ENCODE measurements at places on chromosomes 16 and 17.

DNA sequence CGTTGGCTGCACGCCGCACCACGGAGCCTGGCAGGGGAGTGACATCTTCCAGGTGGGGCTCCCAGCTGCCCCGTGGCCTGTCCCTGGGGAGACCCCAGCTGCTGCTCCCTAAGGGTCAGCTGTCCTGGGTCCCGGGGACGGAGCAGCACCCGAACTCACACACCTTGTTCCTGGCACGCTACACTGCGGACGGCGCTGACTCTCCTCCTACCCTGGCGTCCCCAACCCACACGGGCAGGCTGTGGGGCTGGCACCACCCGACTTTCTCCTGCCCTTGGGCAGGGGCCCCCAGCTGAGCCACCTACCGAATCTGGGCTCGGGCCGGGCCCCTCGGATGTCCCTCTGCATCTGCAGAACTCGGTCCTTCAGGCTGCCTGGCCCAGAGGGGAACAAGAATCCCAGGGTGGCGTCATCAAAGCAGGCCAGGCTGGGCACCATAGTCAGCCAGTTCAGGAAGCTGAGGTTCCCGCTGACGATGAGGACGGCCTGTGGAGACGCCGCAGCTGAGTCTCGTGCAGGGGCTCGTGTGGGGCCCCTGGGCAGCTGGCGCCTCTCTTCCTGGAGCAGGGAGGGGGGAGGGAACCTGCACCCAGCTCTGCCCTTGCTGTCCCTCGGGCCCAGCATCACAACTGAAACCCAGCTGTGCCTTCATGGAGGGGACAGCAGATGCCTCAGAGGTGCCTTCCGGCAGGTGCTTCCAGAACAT lies 70.5 kb upstream of the GNG13 start:
- DNase-seq: no peak

GRCh38 chr17:75555679-75556153 lies 30.2 kb downstream of the LLGL2 start:
- no peak for DNase-seq

- peak; percentile 46 for DNase-seq
These were observed 47.7 kb downstream of the ZFHX3 start for GRCh38 chr16:73000020-73000906.

DNA sequence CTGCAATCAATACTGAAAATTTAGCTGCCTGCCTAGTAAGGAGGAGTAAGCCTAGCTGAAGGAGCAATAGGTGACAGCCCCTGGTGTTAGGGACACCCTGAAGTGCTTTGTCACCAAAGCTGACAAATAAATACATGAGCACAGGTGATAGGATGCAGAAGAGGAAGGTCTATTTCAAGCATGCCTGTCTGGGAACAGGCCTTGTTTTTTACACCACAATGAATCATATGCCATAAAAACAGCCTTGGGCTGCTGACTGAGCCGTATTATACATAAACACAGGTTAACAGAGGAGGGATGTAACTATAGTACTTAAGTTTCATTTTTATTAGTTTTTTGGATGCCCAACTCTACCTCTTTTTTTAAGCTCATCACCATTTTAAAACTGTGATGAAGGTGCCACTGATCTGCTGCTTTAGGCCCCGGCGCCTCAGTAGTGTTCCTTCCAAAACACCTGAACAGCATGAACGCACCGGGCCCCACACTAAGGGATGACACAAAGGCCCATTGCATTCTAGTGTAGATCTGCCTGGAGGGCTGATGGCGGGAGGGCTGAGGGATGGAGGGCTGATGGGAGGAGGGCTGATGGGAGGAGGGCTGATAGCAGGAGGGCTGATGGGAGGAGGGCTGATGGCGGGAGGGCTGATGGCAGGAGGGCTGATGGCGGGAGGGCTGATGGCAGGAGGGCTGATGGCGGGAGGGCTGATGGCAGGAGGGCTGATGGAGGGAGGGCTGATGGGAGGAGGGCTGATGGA lies 150.3 kb downstream of the AATF start:
- no peak for DNase-seq

DNA sequence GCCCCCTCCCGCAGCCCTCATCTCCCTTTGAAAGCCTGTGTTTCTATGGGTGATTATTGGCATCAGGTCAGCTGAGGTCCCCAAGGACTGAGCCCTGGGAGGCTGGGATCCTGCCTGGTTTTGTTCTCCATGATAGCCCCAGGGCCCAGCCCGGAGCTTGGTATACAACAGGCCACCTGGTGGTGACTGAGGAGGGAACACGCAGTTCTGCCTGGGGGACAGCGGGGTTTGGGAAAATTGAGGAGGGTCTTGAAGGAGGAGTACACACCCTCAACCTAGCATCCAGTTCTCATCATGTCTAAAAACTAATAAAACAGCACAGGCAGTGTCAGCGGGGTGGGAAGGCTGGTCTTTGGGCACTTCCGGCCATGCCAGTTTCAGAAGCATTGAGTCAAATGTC lies 335.1 kb downstream of the CPPED1 start:
- no peak for DNase-seq

- DNase-seq: no peak
These were observed 34.6 kb downstream of the DCUN1D3 start for GRCh38 chr16:20865420-20866131.

- DNase-seq: no peak
These were observed 114.2 kb upstream of the TMEM97 start for GRCh38 chr17:28204751-28205150.

DNA sequence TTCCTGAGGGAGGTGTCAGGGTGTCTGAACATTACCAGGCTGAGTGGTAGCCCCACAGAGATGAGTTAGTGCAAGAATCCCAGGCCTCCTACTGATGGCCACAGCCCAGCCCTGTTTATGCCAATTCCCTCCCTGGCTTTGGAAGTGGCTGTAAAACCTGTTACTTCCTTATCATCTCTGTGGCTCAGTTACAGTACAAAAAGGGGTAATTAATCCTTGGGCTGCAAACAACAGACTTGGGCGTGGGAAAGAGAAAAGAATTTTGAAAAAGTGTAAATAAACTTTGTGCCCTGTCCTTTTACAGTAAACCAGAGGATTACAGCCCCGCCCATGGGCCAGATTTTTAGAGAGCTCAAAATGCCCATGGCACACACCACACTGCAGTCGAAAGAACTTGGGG lies 73.1 kb upstream of the AXIN2 start:
- no peak for DNase-seq

GRCh38 chr17:57281887-57282286 lies 25.6 kb downstream of the MSI2 start:
- no peak for DNase-seq

DNA sequence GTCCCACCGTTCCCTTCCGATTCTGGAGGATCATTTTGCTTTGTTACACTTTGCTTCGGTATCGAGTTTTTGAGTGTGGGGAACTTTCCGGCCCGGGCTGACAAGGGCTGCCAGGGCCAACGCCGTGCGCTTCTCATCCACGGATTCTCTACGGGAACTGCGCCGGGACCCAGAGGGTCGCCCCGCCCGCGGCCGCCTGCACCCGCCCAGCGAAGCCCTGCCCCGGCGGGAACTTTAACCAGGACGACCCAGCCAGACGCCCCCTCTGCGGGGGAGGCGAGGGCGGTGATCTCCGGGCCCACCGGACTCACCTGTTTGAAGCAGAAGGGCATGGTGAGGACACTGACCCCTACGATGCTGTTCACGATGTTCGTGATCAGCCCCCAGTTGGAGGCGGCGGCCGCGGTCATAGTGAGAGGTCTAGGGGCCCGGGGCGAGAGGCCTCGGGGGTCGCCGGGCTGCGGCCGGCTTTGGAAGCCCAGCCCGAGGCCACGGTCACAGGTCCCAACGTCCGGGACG lies 536 bp downstream of the SLC38A10 start:
- no peak for DNase-seq

GRCh38 chr17:76593384-76593826 lies 7.7 kb upstream of the ST6GALNAC2 start:
- DNase-seq: no peak

DNA sequence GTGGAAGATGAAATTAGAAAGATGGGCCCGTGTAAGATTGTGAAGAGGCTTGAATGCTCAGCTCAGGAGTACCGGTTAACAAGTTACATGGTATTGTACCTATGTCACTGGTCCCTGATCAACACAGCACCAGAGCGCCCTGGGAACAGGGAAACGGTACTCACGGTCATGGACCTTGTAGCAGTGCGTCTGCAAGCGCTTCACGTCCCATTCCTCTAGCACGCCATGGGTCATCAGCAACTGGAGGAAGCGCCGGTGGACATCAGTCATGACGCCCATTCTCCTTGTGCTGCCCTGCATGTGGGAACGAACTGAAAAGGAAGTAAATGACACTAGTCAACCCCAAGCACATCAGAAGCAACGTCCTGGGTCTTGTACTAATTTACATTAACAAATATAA lies 11.3 kb downstream of the NSMCE1 start:
- DNase-seq: no peak

All from muscle of arm (tissue), 14 donors.